ENCODE measurements at places on chromosomes 2 and 18.

- no peak for DNase-seq
Measured at GRCh38 chr18:32771871-32772580, 797 bp downstream of the KLHL14 start.

DNA sequence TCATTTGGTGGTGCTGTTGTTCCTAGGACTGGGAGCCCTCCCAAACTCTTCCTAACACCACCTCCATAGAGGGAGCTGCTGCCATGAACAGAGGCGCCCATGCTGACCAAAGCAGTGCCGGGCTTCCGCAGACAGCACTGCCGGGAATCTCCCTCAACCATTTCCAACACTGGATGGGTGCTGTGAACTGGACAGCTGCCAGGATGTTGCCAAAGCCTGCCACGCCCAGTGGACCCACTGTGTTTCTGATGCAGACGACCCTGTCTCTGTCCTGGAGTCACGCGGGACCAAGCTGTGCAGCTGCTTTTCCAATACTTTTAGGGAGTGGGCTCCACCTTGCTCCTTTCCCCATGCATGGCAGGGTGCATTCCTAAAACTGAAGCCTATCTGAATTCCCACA, 16.9 kb upstream of the GNAL start:
- DNase-seq = no peak

DNA sequence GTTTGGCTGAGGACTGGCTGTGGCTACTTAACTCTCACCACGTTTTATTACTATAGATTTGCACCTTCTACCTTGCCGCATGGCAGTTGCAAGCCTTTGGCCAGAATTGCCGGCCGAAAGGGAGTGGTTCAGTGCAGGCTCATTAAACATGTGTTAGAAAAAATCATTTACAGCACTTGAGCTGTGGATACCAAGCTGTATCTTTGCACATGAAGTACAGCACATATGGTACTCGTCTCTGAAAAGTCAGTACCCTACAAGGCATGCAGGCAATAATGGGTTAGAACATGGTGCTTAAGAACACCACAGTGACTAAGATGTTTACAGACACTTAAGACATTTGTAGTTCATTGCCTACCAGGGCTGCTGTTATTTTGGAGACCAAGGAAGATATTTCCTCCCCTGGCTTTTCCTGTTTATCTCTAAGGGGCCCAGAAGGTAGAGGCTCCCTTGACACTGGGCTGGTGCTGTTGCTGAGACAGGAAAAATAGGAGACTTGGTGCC, 103.1 kb downstream of the ZNF532 start:
- DNase-seq = no peak

DNA sequence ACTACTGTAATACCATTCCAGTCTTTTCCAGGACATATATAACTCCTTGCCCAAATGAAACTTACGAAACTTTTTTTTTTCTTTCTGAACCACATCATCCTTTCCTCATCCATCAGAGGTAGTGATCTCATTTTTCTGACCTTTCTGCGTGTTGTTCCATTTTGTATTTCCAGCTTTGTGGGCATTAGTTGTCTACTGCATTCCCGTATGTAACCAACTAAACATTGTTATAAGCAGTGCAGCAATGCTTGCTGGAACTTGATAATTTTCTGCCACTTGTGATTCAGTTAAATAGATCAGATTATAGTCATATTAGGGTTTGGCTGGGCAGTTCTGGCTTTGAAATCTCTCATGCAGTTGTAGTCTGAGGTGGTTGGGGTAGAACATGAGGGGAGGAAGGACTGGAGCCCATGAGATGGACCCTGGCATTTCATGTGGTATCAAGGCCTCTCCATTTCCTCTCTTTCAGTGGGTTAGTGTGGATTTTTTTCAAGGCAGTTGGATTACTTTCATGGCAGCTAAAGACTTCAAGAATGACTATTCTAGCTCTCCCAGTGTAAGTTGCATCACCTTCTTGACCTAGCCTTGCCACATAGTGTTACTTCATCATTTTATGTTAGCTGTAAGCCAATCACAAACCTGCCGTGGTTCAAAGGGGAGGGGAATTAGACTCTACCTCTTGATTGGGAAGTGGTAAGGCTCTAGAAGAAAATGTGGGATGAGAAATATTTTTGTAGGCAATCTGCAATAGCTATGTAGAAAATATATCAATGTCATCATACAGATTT, 80.5 kb downstream of the EHBP1 start:
- no peak for DNase-seq

DNA sequence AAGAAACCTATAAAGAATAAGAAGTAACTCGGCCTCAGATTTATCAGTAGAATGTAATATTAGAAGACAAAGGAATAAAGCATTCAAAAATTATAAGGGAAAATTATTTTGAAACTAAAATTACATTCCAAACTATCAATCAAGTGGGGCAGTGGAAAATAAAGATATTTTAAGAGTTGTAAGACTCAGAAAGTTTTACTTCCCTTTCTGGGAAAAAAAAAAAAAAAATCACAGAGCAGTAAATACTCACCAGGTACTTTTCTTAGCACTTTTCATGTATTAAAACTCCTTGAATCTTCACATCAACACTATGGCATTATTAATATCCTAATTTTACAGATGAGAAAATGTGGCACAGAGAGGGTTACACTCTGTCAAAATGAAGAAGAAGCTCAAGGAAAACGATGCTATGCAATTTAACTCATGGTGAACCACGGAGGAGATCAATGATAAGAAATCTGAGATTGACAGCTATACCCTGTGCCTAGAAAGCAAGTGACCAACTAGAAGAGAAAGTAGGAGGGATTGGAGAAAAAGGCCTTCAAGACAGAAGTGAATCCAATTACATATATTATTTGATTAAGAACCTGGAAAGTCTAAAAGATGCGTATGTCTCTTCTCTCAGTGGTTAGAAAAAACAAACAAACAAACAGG, 238.9 kb upstream of the ID2 start:
- no peak for DNase-seq

DNA sequence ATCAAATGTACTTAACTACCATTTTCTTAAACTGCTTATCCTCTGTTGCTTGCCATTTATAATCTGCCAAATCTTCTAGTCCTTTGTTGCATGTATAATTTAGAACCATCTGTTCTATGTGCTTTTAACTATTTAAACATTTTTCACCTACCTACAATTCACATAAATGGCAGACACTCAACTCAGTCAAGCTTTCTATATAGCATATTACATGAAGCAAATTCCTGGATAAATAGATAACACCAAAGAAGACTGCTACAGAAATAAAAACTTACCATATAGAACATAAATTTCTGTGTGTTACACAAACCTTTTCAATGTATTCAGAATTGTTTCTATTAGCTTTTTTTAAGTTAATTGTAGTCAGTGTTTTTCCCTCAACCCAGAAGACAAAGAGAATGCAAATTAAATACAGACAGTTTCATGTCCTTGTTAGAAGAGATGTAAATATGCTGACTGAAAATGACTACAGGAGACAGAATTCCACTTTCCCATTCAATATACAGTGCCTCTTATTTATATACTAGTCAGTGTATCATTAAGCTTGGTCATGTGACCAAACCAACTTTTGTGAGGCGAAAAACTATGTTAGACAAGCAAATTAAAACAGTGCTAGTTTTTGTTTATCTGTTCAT, 2.6 kb downstream of the BAZ2B start:
- DNase-seq = peak; percentile 50

- no peak for DNase-seq
Measured at GRCh38 chr2:181465676-181466375, 8.6 kb downstream of the ITGA4 start.

GRCh38 chr2:240947607-240948006, 41.5 kb downstream of the CROCC2 start:
- no peak for DNase-seq

GRCh38 chr2:221549143-221549542, 23.0 kb downstream of the EPHA4 start:
- no peak for DNase-seq

DNA sequence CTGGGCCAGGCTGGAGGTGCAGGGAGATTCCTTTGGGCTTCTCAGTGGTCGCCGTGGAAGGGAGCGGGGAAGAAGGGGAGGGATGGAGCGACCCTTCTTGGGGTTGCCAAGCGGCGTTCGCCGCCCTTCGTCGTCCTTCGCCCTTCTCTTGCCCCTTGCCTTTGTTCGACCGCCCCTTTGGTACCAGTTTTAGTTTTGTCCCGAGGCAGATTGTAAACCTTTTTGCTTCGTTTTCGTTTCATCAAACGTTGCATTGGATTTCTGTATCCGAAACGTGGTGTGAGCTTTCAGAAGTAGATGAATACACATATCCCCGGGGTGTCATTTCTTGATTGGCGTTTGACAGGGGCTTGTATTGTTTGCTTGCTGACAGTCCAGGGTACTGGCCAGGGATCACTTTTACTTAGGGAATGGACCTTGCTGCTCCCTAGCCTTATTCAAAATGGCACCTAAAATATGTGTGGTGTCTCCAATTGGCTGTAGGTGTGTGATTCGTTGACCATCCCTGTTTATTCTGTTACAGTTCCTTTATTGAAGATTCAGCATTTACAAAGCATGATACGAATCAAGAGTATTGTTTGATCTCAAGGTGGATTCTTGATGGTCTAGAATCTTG, 788 bp downstream of the USP14 start:
- DNase-seq = peak; percentile 41

- DNase-seq = no peak
Measured at GRCh38 chr2:205148755-205149154, 533.5 kb upstream of the NRP2 start.

GRCh38 chr18:69622184-69622583, 221.5 kb downstream of the DOK6 start:
- no peak for DNase-seq

DNA sequence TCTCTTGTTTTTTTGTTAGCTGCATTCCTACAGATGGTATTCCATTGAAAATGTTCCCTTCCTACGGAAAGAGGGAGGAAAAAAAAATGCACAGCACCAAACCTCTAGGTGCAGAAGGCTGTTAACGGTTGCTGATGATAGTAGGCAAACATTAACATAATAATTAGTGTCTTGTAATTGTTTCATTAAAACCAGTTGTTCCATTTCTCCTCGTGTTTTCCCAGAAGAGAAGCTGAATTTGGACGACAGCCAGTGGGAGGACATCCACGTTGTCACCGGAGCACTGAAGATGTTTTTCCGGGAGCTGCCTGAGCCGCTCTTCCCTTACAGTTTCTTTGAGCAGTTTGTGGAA, 494.7 kb downstream of the ARHGAP15 start:
- no peak for DNase-seq

- no peak for DNase-seq
Measured at GRCh38 chr2:235223011-235223410, 270.8 kb upstream of the AGAP1 start.

DNA sequence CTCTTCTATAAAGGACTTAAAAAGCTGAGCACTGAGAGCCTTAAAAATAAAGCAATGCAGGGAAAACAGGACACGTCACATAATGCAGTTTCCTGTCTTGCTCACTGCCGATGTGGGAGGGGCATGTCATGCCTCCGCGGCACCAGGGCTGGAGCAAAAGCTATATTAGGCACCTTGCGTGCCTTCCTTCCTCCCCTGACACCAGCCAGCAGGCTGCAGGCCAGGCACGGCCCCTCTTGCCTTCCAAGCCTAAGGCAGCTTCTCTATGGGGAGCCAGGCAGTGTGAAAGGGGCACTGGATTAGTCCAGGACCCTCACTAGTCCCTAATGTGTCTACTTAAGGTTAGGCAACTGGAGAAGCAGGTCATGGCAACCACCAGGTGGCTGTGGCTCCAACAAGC, 26.3 kb downstream of the MRPL35 start:
- no peak for DNase-seq

DNA sequence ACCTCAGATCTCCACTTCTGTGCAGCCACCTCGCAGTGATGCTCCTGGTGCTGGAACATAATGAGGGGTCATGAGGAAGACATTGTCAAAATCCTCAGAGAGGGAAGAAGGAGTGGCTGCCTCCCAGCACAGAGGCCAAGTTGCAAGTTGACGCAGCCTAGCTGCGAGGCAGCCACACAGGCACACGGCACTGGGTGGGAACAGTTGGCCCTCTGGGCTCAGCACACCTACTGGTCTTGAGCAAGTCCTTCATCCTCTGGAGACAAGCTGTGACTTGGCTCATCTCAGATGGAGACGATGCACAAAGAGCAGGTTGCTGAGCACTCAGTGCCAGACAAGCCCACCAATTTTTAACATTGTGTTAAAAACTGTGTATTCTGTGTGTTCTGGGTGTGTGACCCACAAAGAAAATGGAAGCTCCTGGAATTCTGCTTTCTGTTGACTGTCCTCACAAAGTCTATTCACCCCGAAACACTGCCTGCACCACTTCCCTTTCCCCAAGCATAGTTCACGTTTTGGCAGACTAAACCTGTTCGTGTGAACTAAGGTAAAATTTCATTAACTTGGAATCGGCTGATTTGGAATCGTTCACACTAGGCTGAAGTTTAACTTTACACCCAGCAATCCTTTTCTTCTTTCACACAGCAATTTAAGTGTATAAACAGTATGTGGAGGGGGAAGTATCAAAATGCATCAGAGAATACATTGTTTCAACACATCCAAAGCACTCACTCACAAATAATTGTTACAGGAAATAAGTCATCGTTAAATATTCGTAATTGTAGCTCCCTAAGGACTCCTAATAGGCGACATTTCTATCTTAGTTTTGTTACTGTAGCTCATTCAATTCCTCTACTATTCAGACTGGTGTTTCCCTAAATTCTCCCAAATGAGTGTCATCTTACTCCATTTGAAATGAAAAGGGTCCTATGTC, 266.6 kb upstream of the ID2 start:
- DNase-seq = no peak

GRCh38 chr2:63827749-63828148, 13.9 kb upstream of the UGP2 start:
- peak; percentile 77 for DNase-seq

DNA sequence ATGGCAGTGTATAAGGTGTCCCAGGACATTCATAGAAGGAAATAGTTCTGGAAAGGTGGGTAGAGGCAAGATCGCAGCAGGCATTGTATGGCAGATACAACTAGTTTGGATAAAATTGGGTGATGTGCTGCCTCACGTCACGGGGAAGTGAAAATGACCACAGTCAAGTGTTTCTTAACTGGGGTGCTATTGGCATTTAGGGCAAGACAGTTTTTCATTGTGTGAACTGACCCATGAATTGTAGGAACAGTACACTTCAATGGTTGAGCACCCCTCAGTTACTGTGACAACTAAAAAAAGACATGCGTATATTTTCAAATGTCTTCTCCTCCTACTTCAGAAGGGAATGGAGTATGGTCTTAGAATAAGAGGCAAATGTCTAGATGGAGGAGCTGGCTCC, 22.3 kb upstream of the CYRIA start:
- DNase-seq = no peak

DNA sequence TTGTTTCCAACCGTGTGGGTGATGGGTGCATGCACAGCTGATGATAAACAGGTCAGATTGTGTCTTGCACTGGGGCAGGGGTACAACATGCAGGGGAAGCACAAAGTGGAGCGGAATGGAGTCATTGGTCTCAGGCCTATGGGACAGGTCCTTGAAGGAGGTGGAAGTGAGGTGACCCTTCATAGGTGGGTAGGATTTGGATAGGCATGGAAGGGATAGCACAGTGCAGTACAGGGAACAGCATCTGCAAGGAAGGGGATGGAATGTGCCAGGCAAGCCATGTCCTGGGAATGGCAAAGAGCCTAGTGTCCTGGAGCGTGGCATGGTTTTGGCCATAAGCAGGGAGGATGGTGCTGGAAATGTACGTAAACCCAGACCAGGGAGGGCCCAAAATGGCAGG, 143.9 kb downstream of the CAPN13 start:
- DNase-seq = no peak

All from SW480 (cell line).